AG08396 (cell line): ENCODE measurements at places on chromosomes 1 and 21.
A peak's percentile ranks its signal among the peaks of the same experiment; 100 is the strongest.

DNA sequence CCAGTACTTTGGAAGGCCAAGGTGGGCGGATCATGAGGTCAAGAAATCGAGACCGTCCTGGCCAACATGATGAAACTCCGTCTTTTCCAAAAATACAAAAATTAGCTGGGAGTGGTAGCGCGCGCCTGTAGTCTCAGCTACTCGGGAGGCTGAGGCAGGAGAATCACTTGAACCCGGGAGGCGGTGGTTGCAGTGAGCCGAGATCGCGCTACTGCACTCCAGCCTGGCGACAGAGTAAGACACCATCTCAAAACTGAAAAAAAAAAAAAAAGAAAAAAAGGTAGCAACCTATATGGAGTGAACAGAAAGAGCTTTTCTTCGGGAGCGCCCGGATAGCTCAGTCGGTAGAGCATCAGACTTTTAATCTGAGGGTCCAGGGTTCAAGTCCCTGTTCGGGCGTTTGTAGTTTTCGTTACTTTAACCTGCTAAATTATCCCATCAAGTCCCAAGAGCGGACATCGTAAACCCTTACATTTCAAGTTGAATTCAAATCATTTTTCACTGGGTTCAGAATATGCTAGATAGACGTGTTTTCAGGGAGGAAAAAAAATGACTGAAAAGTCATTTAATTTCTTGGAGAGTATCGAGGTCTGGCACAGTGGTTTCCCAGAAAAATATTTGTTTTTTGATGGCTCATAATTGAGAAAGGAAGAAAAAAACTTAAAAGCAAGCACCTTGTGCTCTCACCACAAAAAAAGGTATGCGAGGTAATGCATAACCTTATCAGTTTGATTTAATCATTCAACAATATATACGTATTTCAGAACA, 9.8 kb upstream of the MDM4 start:
- DNase-seq: peak; percentile 62

GRCh38 chr1:6603915-6604558, 1.4 kb upstream of the KLHL21 start:
- peak; percentile 80 for DNase-seq

DNA sequence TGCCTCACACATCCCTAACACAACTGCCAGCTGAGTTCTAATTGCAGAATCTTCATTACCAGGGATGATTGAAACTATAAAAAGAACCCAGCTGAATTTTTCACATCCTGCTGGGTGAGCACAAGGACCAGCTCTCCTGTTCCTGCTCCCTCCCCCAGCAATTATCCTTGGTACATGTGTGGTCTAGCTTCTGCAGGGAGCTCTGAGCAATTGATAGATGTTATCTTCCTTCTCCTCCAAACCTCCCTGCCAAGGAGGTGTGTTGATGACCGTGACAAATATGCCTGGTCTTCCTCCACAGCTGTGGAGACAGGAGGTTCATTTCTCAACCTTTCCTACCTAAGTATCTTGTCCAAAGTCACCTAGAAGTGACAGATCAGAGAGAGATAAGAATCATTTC, 65.3 kb upstream of the MAN1A2 start:
- DNase-seq: no peak

- DNase-seq: no peak
Observed at GRCh38 chr1:221715321-221716169, 26.3 kb downstream of the DUSP10 start.

DNA sequence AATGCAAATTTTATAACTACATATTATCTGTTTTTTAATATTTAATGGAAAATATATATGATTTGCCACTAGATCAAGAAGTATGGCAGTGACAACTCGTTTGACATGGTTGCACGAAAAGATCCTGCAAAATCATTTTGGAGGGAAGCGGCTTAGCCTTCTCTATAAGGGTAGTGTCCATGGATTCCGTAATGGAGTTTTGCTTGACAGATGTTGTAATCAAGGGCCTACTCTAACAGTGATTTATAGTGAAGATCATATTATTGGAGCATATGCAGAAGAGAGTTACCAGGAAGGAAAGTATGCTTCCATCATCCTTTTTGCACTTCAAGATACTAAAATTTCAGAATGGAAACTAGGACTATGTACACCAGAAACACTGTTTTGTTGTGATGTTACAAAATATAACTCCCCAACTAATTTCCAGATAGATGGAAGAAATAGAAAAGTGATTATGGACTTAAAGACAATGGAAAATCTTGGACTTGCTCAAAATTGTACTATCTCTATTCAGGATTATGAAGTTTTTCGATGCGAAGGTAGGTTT, 556 bp downstream of the IFI44 start:
- DNase-seq: no peak

DNA sequence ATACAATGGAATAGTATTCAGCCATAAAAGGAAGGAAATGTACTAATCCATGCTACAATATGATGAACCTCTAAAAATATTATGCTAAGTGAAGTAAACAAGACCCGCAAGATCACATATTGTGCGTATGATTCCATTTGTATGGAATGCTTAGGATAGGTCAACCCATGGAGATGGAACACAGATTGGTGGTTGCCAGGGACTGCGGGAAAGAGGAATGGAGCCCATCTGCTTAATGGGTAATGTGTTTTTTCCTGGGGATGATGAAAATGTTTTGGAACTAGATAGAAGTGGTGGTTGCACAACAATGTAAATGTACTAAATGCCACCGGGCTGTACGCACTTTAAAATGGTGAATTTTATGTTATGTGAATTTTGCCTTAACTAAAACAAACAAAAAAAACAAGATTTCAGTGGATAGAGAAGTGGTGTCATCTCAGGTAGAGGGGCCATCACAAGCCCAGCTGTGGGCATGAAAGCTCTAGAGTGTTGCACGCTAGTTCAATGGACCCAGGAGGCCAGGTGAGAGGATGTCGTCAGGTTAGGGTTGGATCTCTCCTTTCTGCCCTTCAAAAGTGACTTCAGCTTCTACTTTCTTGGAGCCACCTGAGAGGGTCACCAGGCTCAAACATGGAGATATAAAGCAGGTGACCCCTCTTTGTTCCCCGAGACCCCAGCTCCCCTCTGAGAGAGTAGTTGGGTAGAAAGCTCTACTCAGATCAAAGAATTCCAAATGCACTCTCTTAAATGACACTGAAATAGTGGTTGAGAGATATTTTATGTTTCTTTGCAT, 2.5 kb downstream of the C1orf115 start:
- no peak for DNase-seq

DNA sequence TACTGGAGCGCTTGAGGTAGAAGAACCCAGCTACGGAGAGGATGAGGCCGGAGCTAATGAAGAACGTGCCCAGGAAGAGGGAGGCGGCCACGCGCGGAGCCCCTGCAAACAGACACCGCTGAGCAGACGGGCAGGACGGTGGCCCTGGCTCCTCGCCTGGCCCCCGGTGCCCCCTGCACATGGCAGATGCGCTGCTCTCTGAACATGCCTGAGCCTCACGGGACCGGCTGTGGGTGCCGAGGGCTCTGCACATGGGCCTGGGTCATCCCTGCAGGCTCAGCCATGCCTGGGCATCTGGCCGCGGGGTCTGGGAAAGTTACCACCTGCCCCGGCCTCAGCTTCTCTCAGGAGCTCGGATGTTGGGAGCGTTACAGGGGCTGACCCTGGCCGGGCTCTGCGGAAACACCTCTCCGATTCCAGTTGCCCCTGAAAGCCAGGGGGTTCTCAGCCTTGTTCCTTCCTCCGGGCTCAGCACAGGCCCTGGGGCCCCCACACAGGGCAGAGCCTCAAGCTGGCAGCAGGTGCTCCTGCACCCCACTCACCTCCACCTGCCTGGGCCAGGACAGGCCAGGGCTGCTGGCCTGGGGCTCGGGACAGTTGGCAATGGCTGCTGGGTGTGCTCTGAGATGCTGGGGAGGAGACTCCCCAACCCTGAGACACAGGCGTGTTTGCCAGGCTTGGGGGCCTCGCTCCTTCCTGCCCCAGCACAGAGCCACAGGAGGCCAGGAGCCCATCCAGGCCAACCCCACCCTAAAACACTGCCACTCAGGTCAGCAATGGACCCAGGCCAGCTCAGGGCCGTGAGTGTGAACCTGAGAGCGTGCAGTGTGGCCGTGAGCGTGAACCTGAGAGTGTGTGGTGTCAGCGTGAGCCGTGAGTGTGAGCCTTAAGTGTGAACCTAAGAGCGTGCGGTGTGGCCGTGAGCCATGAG, 12.1 kb upstream of the RNF223 start:
- no peak for DNase-seq

- no peak for DNase-seq
Observed at GRCh38 chr1:225651872-225652728, 823 bp downstream of the ENAH start.

DNA sequence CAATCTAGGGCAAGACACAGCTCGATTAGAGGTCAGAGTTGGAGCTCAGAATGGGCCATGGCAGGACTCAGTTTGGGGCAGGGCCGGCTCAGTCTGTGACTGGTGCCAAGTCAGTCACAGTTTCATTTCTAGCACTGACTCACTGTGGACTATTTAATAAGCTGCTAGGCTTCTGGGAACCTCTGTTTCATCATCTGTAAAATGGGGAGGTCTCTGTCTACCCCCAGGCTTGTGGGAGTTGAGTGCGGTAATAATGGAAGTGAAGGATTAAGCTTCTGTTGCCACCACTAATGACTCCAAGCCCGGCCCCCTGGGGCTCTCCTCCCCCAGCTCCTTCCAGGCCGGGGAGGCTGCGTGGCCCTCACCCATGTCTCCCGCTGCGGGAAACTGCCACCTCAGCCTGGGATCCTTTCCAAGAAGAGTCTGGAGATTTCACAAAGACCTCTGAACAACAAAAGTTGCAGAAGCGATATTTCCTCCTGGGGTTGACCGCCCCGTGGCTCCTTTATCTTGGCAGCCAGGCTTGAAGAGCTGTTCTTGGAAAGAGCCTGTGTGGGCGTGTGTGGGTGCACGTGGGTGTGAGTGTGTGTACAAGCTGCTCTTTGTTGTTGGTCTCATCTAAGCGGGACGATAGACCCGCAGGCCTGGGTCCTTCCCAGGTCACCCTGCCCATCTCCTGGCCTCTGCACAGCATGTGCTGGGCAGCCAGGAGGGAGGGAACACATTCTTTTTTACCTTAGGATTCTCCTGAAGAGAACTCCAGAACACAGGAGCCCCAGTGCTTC, 29.1 kb downstream of the KNCN start:
- peak; percentile 61 for DNase-seq

DNA sequence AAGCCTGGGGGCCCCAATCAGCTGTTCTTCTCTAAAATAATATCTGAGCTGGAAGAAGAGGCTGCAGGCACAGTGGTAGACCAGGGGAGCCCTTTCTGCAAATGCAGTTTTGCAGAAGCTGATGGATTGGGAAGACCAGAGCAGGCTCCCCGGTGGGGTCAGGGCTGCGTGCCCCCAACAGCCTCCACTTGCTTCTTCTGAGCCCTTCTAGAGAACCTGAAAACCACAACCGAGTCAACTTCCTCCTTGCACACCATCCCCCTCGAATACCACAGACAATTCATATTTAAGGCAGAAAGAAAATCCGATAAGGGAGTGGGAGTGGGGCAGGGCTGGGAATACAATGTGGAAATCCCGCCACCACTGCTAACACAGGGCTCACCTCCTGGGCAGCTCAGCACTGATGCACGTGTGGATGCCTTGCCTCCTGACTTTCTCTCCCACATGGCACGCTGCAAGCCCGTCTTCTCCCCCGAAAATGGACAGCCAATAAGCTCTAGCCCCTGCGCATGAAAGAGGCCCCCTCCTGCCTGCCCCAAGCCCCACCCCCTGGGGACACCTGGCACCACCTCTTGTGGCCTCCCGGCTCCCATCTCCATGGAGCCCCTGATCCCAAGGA, 25.4 kb upstream of the ALDH4A1 start:
- DNase-seq: no peak

DNA sequence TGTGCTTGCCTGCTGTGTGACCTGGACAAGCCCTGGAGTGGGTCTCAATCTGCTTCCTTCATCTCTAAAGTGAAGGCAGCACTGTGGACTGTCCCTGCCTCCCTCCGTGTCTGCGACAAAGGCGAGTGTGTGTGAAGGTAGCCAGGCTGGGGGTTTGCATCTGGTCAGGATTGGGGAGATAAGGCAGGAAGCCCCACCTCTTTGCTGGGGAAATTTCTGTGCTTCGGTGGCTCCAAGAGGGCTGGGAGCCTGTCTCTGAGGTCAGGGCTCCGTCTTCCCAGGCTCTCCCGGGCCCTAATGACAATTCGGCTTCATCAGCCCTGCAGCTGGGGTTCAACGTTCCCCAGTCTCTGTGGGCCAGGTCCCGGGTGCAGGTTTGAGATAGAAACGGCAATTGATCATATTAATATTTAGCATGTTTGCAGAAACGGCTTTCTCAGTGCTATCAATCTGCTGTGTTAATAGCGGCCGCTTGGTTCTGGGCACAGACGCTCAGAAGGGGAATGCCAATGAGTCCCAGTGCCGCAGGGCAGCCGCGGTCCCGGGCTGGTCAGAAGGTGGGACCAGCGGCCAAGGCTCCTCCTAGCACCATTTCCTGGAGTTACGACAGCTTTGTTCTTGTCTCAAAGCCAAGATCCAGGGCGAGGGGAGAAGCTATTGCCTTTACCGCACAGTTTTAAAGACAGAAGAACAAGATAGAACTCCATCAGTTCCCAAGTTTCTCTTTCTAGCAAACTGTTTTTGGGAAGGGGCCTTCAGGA, 105.7 kb downstream of the PRDM16 start:
- DNase-seq: peak; percentile 88

DNA sequence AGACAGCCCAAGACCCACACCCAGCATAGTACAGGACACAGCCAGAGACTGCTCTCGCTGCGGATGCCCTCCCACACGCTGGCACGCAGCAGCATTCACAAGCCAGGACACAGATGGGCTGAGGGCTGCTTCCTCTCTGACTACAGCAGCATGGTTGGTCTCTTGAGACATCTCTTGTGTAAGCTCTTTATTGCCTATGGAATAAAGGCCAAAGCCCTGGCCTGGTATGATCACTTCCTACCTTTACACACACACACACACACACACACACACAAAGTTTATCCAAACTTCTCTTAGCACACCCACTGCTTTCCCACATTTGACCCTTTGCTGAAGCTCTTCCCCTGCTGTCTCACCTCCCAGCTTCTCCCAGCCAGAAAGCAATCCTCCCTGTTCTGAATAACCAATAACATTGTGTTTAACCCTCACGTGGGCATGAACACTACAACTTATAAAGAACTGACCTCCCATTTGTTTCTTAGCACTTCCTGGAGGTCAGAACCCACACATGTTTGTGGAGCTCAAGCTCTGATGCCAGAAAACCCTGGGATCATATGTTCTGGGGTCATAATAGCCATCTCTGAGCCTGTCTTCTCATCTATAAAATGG, 1.2 kb upstream of the LUZP1 start:
- DNase-seq: peak; percentile 61

- no peak for DNase-seq
Observed at GRCh38 chr1:219265026-219265515, 91.4 kb downstream of the LYPLAL1 start.
